ENCODE measurements at places on chromosomes 6 and 20.
A peak's percentile ranks its signal among the peaks of the same experiment; 100 is the strongest.

DNA sequence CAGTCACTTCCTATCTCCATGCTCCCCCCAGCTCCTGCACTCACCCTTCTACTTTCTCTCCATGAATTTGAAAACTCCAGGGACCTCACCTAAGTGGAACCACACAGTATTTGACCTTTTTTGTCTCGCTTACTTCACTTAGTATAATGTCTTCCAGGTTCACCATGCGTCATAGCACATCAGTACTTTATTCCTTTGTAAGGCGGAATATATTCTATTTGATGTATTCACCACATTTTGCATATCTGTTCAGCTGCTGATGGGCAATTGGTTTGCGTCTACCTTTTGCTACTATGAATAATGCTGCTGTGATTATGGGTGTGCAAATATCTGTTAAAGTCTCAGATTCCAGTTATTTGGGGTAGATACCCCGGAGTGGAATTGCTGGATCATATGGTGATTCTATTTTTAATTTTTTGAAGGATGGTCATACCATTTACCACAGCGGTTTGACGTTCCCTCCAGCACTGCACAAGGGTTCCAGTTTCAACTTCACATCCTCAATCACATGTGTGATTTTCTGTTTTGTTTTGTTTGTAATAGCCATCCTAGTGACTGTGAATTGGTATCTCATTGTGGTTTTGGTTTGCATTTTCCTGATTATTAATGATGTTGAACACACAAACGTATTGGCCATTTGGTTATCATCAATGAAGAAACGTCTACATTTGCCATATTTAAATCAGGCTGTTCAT, 20.3 kb upstream of the SYNDIG1 start:
- DNase-seq = no peak

- DNase-seq = no peak
These were observed 147.0 kb downstream of the IPCEF1 start for GRCh38 chr6:154209555-154209954.

DNA sequence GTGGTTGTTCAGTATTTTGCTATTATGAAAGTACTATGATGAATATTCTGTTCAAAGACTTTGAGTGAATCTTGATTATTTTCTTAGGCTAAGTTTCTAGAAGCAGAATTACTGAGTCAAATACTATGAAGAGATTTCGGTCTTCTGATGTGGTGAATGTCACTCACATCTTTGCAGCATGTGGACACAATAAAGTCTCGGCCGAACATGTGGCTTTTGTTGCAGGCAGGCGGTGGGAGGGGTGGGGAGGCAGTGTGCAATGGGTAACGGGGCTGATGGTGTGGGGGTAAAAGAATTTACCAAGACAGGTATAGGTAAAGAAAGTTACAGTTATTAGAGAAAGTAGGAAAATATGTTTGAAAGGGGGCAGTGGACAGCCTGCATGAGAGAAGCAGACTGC, 156.4 kb upstream of the DTNBP1 start:
- DNase-seq = no peak

GRCh38 chr6:45609141-45609638, 231.5 kb upstream of the SUPT3H start:
- DNase-seq = no peak

DNA sequence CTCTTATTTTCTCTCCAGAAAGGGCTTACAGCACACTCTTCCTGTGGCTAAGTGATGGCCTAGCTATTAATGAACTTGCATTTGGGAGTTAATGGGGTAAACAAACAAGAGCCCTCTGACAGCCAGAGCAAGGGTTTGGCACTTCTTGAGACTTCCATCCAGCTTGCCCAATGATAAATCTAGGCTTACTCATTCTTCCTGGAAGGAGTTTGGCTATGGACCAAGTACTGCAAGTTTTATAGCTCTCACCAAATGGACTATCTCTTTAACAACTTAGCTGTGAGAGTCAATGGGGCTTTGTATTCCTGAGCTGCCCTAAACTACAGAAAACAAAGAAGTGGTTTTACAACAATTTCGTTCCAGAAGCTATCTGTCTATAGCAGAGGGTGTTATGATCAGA, 16.7 kb upstream of the PI3 start:
- DNase-seq = peak; percentile 89
